ENCODE measurements at places on chromosomes 5 and 9. TPM values are rescaled to one million over a fixed set of nuclear protein-coding genes. Genes with fewer than 3 reads are reported as not detected.

SLC2A8 gene
- 4.3 TPM for total RNA-seq

F12 gene
- 1.1 TPM for total RNA-seq

B4GALT7 gene
- total RNA-seq, result 24.7 TPM

KIF4B gene
- total RNA-seq, result not detected

GRM6 gene
- total RNA-seq, result not detected

ECPAS gene
- 56.8 TPM for total RNA-seq

ANKRD18B gene
- total RNA-seq, result 1.5 TPM

CORO2A gene
- total RNA-seq, result 16.6 TPM

DNA sequence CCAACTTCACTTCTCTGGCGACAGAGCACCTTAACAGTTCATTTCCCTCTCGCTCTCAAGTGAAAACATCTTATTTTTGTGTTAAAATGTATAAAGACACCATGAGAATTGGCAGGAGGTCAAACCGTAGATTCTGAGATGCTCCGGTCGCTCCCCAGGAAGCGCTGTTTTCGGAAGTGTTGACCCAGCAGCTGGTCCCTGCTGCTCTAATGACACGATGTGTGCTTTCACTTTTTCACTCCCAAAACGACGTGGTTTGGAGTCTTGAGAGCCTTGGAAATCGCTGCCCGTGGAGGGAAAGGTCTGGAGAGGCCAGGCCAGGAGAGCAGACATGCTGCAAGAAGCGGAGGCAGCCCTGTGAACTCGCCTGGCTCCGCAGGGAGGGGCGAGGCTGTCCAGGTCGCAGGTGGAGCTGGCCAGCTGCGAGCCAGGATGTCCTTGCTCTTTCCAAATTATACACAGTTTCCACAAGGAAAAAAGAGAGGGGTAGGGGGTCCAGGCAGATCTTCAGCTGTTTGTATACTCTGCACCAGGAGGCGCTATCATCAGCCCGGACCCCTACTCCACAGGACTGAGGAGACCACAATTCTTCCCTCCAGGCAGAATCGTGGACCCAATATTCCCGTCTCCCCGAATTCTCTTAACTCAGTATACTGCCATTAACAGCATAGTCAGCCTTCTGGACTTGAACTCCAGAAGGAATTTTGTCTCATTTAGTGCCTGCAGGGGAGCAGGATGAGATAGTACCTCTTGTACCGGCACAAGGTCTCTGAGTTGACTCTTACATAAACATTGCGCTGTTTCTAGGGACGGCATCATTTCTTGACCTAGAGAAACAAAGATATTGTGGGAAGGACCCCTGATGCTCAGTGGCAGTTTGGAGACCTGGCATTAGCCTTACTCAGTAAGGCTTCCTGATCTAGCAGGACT lies 248.6 kb upstream of the ANKRD55 start:
- peak overlapping the region; percentile 99 for H3K27ac ChIP-seq
- H3K4me3 ChIP-seq, result peak overlapping the region; percentile 92
- peaks cover 47% of the 10 kb centered on the region for H3K4me1 ChIP-seq
- H3K27me3 ChIP-seq, result no peaks in the 10 kb centered on the region
- DNase-seq, result no peak

DNA sequence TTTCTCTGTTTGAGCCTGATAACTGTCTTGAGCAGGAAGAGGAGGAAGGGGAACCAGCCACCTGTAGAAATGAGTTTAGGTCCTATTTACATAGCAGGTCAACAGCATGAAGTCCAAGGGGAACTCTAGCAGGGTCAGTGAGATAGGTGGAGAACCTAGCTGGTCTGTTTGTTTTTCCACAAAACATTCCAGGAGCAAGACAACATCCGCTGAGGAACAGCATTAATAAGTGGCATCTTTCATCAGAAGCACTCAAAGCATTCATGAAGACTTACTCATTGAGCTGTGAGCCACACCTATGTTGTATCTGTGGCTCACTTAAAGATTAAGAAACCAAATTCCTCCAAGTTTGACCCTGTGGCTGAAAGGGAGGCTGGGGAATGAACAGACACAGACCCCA lies 115.9 kb downstream of the ACTBL2 start:
- no peak for DNase-seq
- H3K36me3 ChIP-seq, result no peaks in the 10 kb centered on the region
- H3K27ac ChIP-seq, result no peak overlapping the region
- no peak overlapping the region for H3K4me3 ChIP-seq
- H3K27me3 ChIP-seq, result no peaks in the 10 kb centered on the region
- no peaks in the 10 kb centered on the region for H3K4me1 ChIP-seq

DNA sequence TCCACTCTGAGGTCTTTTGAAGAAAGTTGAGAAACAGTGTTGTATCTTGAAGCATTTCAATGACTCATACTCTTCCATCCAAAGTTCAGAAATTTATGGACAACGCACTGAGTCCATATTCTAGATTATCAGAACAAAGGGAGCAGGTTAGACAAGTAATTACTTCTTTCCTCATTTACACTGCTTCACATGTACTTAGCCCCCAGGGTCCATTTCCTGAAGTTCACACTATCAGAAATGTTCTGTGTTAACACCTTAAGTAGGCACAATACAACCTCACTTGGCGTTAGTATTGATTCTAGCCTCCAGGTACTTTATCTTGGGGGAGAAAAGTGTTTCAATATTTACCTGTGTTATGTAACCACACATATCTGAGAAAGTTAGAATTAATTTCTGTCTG lies 487.9 kb upstream of the DMAC1 start:
- no peak for DNase-seq
- H3K27me3 ChIP-seq, result peaks cover 18% of the 10 kb centered on the region
- no peak overlapping the region for H3K27ac ChIP-seq
- no peaks in the 10 kb centered on the region for H3K36me3 ChIP-seq
- H3K4me1 ChIP-seq, result no peaks in the 10 kb centered on the region

GRCh38 chr5:173775261-173776197 lies 112.6 kb upstream of the CPEB4 start:
- no peak overlapping the region for H3K27ac ChIP-seq
- H3K36me3 ChIP-seq, result no peaks in the 10 kb centered on the region
- H3K4me1 ChIP-seq, result peaks cover 4% of the 10 kb centered on the region
- peaks cover 19% of the 10 kb centered on the region for H3K27me3 ChIP-seq

- no peaks in the 10 kb centered on the region for H3K4me1 ChIP-seq
- no peaks in the 10 kb centered on the region for H3K27me3 ChIP-seq
- DNase-seq, result peak; percentile 5
- peak within 1 kb of the TSS; percentile 85 for H3K4me3 ChIP-seq
These were observed at the start of gene ZFP2 for GRCh38 chr5:178895615-178896571. TSS of gene ZFP2 (plus strand) at chr5:178895913. CDS start at chr5:178931314, 35,401 bp downstream.

DNA sequence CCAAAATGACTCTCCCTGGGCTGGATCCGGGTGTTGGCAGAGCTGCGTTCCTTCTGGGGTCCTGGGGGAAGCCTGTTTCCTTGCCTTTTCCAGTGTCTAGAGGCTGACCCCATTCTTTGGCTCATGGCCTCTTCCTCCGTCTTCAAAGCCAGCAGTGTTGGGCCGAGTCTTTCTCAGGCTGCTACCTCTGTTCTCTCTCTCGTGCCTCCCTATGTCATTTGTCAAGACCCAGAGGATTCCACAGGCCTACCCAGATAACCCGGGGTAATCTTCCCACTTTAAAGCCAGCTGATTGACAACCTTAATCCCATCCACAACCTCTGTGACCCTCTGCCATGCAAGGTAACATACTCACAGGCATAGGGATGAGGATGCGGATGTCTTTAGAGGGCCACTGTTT lies 55.0 kb upstream of the KCNMB1 start:
- H3K4me1 ChIP-seq, result peaks cover 4% of the 10 kb centered on the region
- H3K27me3 ChIP-seq, result no peaks in the 10 kb centered on the region
- DNase-seq, result no peak

DNA sequence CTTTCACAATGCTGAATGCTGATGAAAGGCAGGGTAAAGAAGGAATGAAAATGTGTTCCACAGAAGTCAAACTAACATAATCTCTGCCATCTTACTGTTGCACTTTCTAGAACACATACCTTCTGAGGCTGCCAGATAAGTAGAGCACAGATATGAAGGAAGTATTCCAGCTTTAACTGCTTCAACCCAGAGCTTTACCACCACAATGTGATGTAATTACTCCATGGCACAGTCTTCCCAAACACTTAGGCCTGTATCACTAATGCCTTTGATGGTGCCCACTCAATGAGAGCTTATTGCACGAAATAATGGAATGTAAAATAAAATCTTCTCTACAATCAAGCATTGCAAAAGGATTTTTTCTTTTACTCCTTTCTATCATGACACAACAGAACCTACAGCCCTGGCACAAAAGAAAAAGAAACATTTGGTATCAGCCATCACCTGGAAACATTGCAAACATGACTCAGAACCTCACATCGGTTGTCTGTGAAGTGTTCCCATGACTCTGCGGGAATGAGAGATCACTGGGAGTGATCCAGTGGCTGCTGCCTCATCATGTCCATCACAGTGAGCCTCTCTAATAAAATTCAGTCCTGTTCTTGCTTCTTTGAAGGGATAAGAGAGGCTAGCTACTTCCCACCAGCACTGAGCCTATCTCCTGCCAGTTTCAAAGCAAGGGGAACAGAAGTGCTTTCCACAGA lies 385.8 kb downstream of the EFNA5 start:
- H3K27me3 ChIP-seq, result peaks cover 4% of the 10 kb centered on the region
- H3K36me3 ChIP-seq, result no peaks in the 10 kb centered on the region
- DNase-seq, result no peak

GRCh38 chr5:146799671-146800070 lies 78.9 kb downstream of the PPP2R2B start:
- no peaks in the 10 kb centered on the region for H3K36me3 ChIP-seq
- H3K27ac ChIP-seq, result no peak overlapping the region
- DNase-seq, result no peak
- H3K4me1 ChIP-seq, result peaks cover 13% of the 10 kb centered on the region
- no peaks in the 10 kb centered on the region for H3K27me3 ChIP-seq

- peaks cover 24% of the 10 kb centered on the region for H3K27me3 ChIP-seq
- no peak for DNase-seq
- no peaks in the 10 kb centered on the region for H3K36me3 ChIP-seq
- H3K27ac ChIP-seq, result no peak overlapping the region
- no peak overlapping the region for H3K4me3 ChIP-seq
These were observed 4.8 kb upstream of the FAM240B start for GRCh38 chr9:38724754-38725153.

DNA sequence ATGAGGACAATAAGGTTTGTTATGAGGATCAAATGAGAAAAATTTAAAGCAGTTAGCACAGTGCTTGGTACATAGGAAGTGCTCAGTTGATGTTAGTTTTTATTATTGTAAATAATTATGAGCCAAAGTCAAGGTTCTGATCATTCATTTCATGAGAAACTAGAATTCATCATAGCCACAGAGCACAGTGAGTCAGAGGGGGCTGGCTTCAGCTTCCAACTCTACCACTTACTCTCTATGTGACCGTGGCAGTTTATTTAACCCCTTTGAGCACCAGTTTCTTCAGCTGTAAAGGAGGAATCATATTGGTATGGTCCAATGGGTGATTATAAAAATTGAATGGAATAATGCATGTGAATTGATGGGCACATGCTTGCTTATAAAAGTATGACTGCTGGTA lies 39.4 kb downstream of the KLHL3 start:
- peaks cover 22% of the 10 kb centered on the region for H3K36me3 ChIP-seq
- peaks cover 35% of the 10 kb centered on the region for H3K4me1 ChIP-seq
- no peak for DNase-seq
- H3K4me3 ChIP-seq, result peak overlapping the region; percentile 61
- peak overlapping the region; percentile 87 for H3K27ac ChIP-seq
- no peaks in the 10 kb centered on the region for H3K27me3 ChIP-seq

DNA sequence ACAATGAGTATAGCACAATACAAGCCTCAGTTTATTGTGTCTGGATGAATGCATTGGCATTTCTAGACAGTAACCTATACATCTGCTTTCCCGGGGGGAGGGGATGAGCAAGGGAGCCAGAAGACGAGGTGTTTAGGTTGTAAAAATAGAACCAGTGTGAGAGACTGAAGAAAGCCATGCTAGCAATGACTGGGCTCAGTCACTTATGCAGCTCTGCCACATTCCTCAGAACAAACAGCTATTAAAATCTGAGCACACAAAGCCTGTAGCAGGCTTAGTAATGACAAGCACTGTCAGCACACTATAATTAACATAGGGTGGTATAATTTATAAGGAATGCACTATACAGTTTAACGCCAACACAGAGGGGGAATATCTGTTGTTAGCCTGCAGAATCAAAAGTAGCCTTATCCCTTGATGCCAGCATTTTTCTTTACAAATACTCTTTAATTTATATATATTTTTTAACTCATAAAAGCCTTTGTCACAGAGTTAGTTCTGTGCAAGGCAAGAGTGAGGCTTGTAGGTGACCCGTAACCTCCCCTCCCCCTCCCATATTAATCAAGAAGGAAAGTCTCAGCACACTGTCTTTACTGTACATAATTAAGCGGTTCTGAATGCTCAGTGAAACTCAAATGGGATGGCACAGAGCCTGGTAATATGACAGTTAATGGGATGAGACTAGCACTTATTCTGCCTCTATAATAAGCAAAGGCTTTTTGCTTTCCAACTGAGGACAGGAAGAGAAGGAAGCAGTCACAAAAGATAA lies 295.4 kb downstream of the CSNK1G3 start:
- H3K27me3 ChIP-seq, result no peaks in the 10 kb centered on the region
- DNase-seq, result no peak
- no peak overlapping the region for H3K27ac ChIP-seq

DNA sequence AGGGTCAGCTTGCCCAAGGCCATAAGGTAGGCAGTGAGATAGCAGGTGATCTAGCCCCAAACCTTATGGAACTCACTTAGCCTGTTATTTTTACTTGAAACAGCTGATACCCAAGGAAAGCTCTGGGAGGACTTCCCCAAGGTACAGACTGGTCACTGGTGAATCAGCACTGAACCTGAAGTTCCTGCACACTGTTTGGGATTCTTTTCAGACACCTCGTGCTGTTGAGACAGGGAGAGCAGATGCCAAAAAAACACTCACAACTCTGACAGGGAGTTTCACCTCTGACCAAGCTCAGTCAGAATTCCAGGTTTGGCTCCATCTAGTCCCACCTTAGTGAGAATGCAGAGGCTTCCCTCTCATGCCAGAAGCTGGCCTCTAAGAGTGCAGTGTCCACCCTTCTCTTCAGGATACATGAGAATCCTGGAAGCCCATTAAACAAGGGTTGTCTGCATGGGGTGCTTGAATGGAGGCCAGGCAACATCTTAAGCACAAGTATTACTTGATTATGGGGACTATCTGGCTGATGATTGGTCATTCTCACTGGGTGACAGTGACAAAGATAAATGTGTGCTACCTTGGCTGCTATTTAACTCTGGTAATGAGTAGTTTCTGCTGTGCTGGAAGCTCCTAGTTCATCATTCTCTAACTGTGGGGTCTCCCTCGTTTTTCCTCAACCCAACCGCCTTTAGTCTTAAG lies 122.8 kb upstream of the SLIT3 start:
- H3K4me1 ChIP-seq, result no peaks in the 10 kb centered on the region
- no peaks in the 10 kb centered on the region for H3K36me3 ChIP-seq
- no peak overlapping the region for H3K4me3 ChIP-seq
- H3K27ac ChIP-seq, result no peak overlapping the region
- peaks cover 28% of the 10 kb centered on the region for H3K27me3 ChIP-seq

GRCh38 chr5:73061593-73061992 lies 58.8 kb upstream of the TMEM171 start:
- peaks cover 2% of the 10 kb centered on the region for H3K4me1 ChIP-seq

- H3K4me3 ChIP-seq, result no peak overlapping the region
- H3K36me3 ChIP-seq, result no peaks in the 10 kb centered on the region
- peaks cover 24% of the 10 kb centered on the region for H3K27me3 ChIP-seq
- DNase-seq, result no peak
These were observed 40.8 kb downstream of the CTSL start for GRCh38 chr9:87766697-87767096.
